SHP77 treated with DMSO at 0.1 percent for 48 hours (cell line): ENCODE measurements at places on chromosomes 6 and 20.

- no peak for DNase-seq
These were observed 5.5 kb downstream of the CD40 start for GRCh38 chr20:46123482-46124245.

- DNase-seq, result no peak
These were observed 294.1 kb downstream of the BTBD9 start for GRCh38 chr6:38345586-38345985.

GRCh38 chr6:158816803-158817727 lies 2.1 kb downstream of the EZR start:
- DNase-seq, result no peak

- no peak for DNase-seq
These were observed 53.7 kb downstream of the BMP7 start for GRCh38 chr20:57212534-57213276.

DNA sequence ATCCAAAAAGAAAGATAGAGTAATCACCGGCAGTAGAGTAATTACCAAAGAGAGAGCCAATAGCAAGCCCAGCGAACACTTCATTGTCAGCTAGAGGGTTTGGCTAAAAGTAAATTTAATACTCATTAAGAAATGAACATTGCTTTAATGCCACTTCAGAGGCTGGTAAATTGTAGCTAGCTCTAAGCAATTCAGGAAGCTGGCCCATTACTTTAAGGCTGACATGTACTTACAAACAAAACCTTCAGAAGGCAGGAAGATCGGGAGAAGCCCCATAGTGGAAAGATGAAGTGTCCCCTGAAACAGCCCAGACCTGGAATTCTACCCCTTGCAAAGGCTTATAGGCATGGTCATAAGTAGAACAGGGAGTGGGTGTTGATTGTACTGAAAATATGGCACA lies 396.6 kb upstream of the ID4 start:
- no peak for DNase-seq

DNA sequence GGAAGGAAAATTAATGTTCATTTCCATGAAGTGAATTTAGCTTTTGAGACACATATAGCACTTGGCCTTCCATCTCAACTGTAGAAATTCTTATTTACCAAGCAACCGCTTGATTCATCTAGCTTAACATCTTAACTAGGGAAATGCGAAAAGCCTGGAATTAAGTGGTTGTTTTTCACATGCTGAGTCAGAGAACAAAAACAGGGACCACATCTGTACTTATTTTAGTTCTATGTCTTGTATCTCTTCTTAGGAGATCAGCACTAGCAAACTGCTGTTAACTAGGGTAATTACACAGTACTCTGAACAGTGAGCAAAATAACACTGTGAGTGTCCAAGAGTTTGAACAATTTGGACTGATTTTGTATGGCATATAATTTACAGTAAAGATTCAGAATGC lies 590.9 kb upstream of the NRSN1 start:
- DNase-seq, result no peak

GRCh38 chr6:28880894-28881780 lies 42.6 kb downstream of the TRIM27 start:
- peak; percentile 62 for DNase-seq

GRCh38 chr6:43748765-43749164 lies 21.2 kb upstream of the VEGFA start:
- DNase-seq, result no peak

DNA sequence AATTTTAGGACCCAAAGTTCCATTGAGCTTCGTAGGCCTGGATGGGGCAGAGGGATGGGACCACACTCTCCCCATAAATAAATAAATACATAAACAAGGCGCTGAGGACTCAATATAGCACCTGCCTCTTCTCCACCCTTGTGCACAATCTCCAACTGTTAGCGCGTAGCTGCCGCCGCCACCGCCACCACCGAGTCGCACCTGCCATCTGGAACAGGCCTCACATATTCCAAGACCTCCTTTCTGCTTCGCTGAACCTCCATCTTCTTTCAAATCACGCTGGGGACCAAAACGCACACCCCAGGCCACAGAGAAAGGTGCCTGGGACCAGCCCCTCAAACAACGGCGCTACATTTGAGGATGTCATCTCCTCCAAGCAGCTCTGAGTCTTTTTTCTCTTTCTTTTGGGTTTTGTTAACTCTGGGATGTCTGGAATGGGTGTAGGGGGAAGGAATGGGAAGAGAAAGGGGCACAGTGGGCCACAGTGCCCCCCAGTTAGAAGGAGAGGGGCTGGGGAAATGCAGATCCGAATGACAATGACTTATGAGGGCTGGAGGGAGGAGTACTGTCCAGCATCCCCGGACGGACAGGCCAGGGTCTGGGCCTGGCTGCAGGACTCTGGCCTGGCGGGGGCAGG lies 49.7 kb downstream of the NOL4L start:
- DNase-seq, result peak; percentile 47

DNA sequence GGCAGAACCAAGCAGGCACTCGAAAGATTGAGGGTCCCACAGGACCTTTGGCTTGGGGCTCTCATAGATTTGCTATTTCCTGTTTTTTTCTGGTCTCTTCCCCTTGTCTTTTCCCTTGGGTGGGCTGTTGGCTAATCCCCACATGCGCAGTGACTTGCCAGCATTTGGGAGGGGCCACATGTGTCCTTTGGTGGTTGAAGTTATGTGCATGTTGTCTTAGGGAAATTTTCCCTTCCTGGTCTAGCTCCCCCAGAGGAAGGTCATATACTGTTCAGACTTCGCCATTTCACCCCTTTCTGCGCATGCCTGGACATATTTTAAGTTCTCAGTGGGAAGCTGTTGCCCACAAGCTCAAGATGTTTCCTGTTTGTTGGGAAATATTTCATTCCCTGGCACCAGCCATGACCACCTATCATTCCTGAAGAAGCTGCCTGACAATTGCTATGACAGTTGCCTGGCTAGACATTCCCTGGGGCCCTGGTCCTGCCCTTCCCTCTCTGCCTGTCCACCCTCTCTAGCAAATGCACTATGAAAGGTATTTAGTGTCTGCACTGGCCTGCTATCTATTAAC lies 156.2 kb upstream of the THBS2 start:
- no peak for DNase-seq

DNA sequence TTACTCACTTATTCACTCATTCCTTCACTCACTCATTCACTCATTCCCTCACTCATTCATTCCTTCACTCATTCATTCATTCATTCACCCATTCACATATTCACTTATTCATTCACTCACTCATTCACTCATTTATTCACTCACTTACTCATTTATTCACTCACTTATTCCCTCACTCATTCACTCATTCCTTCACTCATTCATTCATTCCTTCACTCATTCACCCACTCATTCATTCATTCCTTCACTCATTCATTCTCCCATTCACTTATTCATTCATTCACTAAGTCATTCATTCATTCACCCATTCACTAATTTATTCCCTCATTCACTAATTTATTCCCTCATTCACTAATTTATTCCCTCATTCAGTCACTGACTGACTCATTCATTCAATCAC lies 127.6 kb downstream of the EDN3 start:
- DNase-seq, result no peak

DNA sequence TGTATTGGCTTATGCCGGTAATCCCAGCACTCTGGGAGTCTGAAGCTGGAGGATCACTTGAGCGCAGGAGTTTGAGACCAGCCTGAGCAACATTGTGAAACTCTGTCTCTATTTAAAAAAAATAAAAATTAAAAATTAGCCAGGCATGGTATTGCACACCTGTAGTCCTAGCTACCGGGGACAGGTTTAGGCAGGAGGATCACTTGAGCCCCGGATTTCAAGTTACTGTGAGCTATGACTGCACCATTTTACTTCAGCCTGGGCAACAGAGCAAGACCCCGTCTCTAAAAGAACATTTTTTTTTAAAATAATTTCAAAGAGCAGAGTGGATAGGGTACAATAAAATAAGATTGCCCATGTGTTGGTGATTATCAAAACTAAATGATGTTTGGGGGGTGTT lies 482.9 kb upstream of the SOX4 start:
- no peak for DNase-seq

- no peak for DNase-seq
These were observed 1.7 kb upstream of the MYLK2 start for GRCh38 chr20:31817461-31817860.

DNA sequence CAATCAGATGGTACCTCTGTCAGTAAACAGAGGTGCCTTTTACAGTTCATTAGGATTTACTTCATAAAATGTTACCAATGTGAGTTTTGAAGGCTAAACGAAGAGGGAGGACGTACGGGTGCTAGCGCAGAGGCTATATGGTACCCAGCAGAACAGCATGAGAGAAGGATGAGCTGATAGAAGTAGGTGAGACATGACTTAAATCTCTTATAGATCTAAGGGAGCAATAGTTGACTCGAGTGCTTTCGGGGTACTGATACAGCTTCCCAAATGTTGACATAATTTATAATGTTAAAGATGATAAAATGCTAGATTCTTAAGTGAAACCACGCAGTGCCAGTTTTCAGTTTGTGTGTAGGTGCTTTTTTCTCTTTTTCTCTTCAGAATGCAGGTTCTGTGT lies 72.6 kb downstream of the HIVEP1 start:
- no peak for DNase-seq

DNA sequence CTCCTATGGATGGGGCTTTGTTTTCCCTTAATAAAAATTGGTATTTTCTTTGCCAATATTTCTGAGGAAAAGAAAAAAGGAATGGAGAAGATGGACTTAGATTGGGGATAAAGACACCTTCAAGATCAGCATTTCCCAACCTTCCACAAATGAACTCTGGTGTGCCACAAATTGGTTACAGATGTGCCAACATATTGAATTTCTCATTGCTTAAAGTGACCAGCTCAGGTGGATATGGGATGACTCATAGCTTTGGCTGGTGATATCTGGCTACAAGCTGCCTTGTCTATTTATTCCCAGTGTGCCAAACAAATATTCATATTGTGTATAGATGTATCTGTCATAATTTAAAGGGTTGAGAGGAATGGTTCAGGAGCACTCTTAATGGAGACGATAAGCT lies 32.5 kb downstream of the THEMIS start:
- DNase-seq, result no peak

- no peak for DNase-seq
These were observed 39.9 kb upstream of the TTPAL start for GRCh38 chr20:44435630-44436335.

- DNase-seq, result no peak
These were observed 17.9 kb downstream of the RPF2 start for GRCh38 chr6:110999634-111000270.

DNA sequence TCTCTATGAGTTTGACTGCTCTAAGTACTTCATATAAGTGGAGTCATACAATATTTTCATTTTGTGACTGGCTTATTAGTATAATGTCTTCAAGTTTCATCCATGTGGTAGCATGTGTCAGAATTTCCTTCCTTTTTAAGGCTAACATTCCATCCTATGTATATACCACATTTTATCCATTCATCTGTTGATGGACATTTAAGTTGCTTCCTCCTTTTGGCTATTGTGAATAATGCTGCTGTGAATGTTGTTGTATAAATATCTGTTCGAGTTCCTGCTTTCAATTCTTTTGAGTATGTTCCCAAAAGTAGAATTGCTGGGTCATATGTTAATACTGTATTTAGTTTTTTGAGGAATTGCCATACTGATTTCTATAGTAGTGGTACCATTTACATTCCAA lies 79.5 kb downstream of the PTPRA start:
- no peak for DNase-seq

DNA sequence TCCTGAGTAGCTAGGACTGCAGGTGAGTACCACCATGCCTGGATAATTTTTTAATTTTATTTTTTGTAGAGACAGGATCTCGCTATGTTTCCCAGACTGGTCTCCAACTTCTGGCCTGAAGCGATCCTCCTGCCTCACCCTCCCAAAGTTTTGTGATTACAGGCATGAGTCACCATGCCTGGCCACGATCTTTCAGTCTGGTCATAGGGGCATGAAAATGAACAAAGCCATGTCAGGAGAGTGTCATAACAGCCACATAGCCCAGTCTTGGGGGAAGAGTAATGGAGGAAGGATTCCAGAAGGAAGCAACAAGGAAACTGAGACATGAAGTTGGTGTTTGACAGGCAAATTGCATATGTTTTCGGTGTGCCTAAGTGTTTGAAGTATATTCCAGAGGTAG lies 17.0 kb upstream of the SNX3 start:
- no peak for DNase-seq

DNA sequence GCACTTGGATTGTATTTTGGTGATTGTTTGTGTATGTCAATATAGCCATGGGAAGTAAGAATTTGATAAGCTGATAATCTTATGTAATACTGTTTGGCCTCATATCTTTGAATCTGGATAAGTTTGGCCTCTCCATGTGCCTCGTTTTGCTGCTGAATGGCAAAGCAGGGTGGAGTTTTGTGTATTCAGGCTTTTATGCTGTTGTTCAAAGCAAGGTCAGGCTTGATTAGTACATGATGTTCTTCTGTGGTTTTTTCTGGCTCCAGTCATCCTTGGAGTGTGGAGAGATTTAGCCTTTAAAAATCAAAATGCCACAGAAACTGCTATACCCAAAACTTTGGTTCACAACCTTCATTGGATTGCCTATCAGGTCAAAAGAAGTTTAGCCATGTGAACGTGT lies 728.9 kb upstream of the GJE1 start:
- DNase-seq, result no peak

DNA sequence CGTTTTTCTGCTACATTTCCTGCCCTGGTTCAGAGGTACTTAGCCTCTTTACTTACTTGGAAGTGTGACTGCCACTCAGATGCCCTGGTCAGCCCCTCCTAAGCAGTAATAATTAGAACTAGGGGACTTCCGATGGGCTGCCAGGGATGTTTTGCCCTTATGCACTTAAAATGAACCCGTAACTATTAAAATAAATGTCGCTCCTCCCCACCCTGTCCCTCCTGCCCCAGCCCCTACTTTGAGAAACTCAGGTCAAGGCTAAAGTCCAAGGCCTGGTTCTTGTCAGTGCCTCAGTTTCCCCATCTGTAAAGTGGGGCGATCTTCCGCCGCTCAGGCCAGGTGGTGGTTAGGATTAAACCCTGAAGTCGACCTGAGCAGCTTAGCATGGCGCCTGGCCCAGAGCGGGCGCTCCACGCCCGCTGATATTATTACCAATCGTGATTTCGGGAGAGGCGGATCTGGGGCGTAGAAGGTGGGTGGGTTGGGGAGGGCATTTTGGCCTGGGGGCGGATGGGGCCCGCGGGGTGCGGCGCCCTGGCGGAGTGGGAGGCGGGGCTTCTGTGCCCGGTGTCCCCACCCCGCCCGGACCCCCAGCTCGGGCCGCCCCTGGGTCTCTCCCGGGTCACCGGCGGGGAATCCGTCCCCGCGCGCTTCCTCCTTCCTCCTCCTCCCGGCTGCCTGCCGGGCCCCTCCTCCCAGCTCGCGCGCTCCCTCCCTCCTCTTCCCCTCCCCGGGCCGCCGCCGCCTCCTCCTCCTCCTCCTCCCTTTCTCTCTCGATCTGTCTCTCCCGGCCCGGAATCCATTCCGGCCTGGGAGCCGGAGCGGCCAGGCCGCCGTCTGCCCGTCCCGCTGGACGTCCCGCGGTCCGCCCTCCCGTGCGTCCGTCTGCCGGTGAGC lies at the start of gene SRC:
Gene SRC (plus strand): TSS at position 802 of the 897 bp plus-strand sequence. CDS start 38,014 bp downstream, outside the sequence.
- no peak for DNase-seq
